ENCODE measurements at places on chromosomes 1 and 21.
A peak's percentile ranks its signal among the peaks of the same experiment; 100 is the strongest.

DNA sequence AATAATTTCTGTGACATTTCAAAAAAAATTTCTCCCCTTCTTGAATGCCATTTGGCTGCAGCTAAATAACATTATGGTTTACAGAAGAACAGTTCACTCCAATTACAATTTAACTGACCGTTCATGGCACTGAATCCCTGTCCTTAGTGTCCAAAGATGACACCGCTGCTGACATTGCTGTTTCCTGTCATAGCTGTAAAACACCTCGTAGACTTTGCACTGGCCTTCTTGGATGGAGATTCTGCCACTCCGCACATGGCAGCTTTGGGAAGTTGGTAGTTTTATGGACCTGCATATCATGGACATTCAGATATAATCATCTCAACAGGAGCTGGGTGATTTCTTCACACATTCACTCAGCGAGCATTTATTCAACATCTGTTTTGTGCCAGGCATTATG is 5.0 kb downstream of the ARMH1 start:
- DNase-seq, result no peak

- DNase-seq, result peak; percentile 0
Observed at GRCh38 chr21:31983120-31983519, 110.3 kb downstream of the HUNK start.

GRCh38 chr1:202649553-202650392 is 60.5 kb downstream of the SYT2 start:
- no peak for DNase-seq

GRCh38 chr1:15953791-15954241 is 22.1 kb downstream of the ZBTB17 start:
- no peak for DNase-seq

GRCh38 chr1:46948629-46949416 is 7.5 kb upstream of the CYP4A11 start:
- peak; percentile 61 for DNase-seq

- DNase-seq, result no peak
Observed at GRCh38 chr1:180505732-180506335, 3.5 kb upstream of the ACBD6 start.

DNA sequence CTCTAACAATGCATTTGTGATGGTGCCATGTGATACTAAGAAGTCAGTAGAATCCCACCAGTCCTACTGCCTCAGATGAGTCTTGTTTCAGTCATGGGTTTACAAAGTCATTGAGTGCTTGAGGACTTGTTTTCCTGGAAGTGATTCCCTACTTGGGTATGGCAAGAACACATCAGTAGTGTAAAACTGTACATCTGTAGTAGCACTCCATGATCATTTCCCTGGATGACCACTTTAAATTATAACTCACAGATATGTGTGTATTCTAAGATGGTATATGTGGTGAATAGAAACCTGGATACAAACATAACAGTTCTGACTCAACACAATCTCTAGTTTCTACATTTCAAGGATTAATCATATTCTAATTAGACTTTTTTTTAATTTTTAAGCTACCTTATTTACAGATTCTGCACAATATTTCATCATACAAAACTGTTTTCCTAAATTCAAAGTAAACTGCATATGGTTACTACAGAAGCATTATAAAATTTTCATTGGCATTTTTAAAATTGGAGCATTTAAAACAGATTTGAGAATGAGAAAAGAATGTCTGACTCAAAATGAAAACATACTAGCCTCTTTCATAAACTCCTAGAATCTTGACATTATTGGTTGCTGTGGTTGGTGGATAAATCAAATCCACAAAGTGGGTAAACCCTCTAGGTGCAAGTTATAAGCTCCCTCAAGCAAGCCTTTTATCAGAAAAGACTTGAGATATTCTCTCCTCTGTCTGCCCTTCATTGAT is 6.8 kb upstream of the PSMG1 start:
- DNase-seq, result no peak

GRCh38 chr1:44696789-44697345 is 22.4 kb downstream of the ARMH1 start:
- DNase-seq, result no peak

GRCh38 chr1:12026586-12026985 is 7.3 kb downstream of the MIIP start:
- no peak for DNase-seq

DNA sequence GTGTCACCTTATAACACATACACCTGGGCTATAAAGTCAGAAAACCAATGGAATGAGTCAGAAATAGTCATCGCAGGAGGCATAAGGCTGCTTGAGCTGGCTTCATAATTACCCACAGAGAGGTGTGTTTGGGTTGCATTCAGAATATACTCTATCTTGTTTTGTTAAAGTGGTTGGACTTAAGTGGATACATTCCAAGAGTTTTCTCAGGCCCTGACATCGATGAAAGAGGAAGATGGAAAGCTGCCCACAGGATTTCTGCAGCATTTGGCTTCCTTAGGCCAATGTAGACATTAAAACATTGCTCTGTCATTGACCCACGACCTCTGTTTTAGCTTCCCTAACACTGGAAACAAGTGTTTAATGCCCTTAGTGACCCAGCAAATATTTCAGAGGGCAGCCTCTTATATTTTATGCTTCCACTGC is 18.6 kb upstream of the BCL10 start:
- DNase-seq, result peak; percentile 66

DNA sequence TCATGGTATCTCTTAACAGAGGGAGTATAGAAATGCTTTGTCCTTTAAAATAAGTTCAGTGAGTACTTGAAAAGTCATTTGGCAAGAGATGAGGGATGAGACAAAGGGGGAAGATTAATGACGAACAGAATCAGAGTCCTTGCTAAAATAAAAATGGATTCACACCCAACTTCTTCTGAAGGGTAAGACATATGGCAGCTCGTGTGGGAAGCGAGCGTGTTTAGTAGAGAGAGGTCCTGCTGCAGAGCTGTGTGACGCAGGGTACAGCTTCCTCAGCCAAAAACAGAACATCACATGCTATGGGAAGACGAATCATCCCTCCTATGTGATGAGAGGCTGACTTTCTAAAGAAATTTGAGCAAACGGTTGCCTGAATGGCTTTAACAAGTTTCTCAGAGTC is 158.5 kb upstream of the LMO4 start:
- no peak for DNase-seq

DNA sequence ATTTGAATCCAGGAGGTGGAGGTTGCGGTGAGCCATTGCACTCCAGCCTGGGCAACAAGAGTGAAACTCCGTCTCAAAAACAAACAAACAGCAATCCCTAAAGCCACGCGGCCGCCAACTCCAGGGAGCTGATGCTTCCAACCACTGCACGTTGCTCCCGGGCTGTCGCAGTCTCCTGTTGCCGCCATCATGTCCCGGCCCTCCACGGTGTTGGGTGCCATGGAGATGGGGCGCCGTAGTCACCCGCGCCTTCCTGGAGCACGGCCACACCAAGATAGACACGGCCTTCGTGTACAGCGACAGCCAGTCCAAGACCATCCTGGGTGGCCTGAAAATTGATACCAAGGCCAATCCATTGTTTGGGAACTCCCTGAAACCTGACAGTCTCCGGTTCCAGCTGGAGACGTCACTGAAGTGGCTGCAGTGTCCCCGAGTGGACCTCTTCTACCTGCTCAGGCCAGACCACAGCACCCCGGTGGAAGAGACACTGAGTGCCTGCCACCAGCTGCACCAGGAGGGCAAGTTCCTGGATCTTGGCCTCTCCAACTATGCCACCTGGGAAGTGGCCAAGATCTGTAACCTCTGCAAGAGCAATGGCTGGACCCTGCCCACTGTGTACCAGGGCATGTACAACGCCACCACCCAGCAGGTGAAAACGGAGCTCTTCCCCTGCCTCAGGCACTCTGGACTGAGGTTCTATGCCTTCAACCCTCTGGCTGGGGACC is 32.6 kb downstream of the SLC16A1 start:
- DNase-seq, result no peak

- no peak for DNase-seq
Observed at GRCh38 chr1:215860833-215861232, 293.7 kb downstream of the KCTD3 start.

- peak; percentile 97 for DNase-seq
Observed at GRCh38 chr1:39398278-39399021, 93.0 kb upstream of the BMP8A start.

DNA sequence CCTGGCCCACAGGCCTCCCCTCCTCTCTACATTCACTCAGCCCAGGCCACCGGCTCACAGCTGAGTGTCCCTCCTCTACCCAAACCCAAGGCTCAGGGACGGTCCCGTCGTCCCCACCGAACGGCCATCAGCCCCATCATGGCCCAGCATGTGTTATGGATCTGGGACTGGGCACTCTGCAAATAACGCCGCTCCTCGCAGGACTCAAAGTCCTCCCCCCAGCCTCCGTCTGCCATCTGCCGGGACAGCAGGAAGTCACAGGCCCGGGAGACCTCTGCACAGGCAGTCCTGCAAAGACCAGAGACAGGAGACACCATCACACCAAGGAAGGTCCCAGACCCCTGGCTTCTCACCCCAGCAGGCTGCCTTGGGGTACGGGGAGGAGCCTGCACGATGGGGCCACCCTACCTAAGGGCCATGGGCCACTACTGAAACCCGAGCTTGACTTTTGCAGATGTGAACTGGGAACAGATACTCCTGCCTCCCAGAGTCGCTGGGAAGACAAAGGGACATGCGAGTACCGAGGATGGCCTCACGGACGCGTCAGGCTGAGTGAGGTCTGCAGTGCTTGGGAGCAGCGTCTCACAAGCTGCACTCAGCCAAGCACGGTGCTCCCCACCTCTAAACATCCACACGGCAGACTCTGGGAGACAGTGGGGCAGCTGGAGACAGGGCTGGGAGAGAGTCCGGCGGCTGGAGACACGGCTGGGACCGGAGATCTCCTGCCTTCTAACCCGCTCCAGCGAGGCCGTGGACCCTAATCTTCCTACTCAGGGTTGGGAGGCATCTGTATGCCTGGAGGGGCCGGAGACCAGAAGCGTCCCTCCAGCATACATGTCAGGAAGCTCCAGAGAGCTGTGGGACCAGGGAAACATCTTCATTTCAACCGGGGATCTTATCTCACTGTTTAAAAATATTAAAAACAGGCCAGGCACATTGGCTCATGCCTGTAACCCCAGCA is 10.4 kb upstream of the SPATC1L start:
- DNase-seq, result no peak

GRCh38 chr21:16195538-16195910 is 465.7 kb downstream of the USP25 start:
- DNase-seq, result no peak

DNA sequence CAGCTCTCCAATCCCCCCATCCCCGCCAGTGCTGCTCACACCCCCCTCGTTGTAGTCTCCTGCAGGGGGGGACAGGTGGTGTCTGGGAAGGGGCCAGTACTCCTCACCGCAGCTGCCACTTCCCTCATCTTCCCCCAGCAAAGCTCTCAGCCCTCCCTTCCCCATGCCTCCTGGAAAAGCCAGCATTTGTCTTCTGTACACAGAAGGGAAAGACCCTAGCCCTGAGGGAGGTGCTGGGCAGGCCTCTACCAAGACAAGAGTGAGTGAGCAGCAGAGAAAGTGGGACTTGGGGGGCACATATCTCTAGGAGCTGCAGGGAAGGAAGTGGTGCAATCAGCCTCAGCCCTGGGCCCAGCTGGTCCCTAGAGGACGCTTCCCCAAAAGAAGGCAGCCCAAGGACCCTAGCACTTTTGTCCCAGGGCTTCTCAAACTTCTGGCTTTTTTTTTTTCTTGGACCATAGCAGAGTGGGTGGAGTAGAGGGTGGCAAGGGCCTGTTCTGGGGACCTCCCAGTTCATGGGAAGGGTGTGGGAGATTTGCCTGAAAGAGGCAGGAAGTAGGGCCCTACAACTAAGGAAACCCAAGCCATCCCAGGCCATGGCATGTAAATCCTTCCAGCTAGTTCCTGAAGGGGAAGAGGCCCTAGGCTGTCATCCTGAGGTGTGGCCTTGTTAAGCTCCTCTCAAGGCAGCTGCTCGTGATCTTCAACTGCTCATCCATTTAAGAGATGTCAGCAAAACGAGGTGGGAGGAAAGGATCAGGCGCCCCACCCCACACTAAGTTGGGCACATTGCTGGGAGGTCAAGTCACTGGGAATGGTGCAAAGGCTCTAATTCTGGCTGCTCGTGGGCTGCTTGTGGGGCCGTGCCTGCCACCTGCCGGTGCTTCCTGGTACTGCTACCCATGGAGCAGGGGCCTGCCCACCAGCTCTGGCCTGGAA is 12.6 kb downstream of the ZC3H12A start:
- peak; percentile 56 for DNase-seq

DNA sequence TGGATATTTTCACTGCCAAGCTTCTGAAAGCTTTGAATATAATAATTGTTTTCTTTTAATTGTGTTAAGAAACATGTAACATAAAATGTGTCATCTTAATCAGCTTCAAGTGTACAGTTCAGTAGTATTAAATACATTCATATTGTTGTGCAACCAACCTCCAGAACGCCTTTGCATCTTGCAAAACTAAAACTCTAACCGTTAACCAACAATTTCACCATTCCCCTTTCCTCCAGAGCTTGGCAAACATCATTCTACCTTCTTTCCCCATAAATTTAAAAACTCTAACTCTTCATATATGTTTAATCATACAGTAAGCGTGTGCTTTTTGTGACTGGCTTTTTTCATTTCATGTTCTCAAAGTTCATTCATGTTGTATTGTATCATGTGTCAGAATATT is 2.1 kb downstream of the MNDA start:
- no peak for DNase-seq

DNA sequence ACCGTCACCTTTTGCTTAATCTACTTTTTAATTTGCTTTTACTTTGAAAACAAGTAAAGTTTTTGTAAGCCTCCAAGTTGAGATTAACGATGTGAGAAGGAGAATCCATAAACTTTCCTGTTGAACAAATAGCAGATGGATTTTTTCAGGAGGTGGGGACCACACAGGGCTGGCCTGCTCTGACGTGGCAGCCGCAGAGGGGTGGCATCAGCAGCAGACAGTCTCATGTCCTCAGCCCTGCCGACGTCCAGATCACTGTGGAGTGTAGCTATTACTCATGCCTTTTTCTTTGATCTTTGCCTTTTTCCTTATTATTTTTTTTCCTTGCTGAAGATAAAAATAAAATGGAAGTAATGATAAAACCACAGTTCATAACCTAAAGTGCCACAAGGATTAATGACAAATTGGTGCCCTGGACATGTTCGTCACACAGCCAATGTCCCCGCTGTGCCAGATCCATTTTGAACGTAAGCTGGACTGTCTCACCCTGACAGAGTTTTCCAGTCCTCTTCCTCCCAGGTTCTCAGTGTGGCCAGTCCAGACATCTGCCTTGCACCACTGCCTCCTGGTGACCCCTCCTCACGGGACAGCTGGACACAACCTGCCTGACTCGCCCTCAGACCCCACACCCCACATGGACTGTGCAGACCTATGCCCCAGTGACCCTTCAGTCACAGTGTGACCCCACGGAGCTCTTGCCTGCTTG is 15.4 kb upstream of the ZBTB21 start:
- no peak for DNase-seq

GRCh38 chr1:221753828-221754188 is 11.9 kb upstream of the DUSP10 start:
- no peak for DNase-seq

- no peak for DNase-seq
Observed at GRCh38 chr1:192224396-192224795, 66.1 kb downstream of the RGS18 start.

- DNase-seq, result peak; percentile 79
Observed at GRCh38 chr1:171794085-171794484, 12.6 kb downstream of the METTL13 start.

DNA sequence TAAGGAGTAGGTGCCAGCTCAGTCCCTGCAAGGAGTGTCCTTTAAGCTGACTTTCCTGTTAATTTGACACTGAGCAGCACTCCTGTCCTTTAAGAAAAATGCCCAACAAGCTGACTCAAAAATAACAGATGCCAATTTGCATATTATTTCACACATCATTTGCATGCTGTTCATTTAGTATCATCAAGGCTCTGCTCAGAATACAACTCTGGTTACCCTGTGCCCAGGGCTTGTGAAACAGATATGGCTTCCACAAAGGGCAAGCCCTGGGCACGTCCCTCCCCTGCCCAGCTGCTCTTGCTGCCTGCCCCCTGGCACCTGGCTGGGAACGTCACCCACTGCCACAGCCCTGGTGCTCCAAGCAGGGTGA is 10.3 kb downstream of the KCNN3 start:
- no peak for DNase-seq
